ENCODE measurements at places on chromosomes 7 and 10.

DNA sequence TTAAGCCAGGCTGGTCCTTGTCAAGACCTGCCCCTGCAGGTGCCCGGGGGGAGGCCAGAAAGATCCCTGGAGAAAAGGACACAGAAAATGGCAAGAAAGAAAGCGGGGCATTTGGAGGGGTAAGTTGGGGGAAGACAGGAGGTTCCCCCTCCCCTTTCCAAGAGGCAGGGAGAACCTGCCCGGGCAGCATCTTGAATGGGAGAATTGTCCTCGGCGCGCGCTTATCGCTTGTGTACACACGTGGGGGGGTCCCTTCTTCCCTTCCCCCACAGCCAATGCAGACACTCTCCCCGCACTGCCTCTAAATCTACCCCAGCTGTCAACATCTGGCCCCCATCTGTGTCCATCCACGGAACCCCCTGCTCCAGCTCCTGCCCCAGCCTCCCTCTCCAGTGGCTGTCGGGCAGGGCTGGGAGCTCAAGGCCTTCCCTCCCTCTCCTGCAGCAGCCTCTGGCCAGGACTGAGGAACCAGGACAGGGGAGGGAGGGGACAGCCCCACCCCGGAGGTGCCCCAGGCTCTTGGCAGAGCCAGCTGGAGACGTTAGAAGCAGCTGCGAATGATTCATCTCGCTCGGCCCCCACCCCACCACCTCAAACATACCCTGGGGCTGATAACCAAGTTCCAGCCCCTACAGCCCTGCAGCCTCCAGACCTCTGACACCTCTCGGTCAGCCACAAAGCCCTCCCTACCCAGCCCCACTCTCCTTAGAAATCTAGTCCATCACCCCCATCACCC, 25.3 kb downstream of the EPHB4 start:
- H3K36me3 ChIP-seq = peaks cover 24% of the 10 kb centered on the region
- H3K27me3 ChIP-seq = no peaks in the 10 kb centered on the region
- no peak overlapping the region for H3K4me3 ChIP-seq
- DNase-seq = no peak

- DNase-seq = no peak
- H3K4me3 ChIP-seq = no peak overlapping the region
- no peaks in the 10 kb centered on the region for H3K36me3 ChIP-seq
- no peak overlapping the region for H3K27ac ChIP-seq
- H3K27me3 ChIP-seq = no peaks in the 10 kb centered on the region
- no peaks in the 10 kb centered on the region for H3K4me1 ChIP-seq
Observed at GRCh38 chr7:124751027-124751426, 14.6 kb downstream of the GPR37 start.

DNA sequence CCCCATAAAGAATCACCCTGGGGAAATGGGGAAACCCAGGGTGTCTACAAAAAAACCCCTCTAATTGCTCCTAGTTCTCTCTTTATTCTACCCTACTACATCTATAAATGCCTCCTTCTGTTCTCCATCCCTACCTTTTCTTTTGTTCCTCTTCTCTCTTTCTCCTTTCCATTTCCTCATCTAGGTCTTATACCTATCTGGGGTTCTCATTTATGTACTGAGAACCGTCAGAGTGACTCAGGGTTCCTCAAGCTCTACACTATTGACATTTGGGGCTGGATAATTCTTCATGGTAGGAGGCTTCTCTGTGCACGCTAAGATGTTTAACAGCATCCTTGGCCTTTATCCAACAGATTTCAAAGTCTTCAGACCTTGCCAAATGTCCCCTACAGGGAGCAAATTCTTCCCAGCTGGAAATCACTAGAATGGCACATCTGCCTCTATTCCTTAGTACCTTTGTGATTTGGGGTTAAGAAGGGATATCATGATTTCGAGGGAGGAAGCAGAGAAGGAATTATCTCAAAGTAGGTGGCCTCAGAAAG, 137.4 kb upstream of the PTN start:
- no peaks in the 10 kb centered on the region for H3K4me1 ChIP-seq
- DNase-seq = no peak
- H3K36me3 ChIP-seq = no peaks in the 10 kb centered on the region
- no peak overlapping the region for H3K27ac ChIP-seq
- no peaks in the 10 kb centered on the region for H3K27me3 ChIP-seq

- H3K27me3 ChIP-seq = no peaks in the 10 kb centered on the region
- DNase-seq = no peak
- H3K36me3 ChIP-seq = peaks cover 77% of the 10 kb centered on the region
- H3K4me3 ChIP-seq = no peak overlapping the region
Observed at GRCh38 chr7:44211126-44211675, 10.4 kb downstream of the YKT6 start.

GRCh38 chr10:97798958-97799610, 27.3 kb upstream of the SFRP5 start:
- H3K4me3 ChIP-seq = no peak overlapping the region
- no peak for DNase-seq
- H3K27ac ChIP-seq = no peak overlapping the region
- H3K36me3 ChIP-seq = no peaks in the 10 kb centered on the region

Data from heart left ventricle (tissue), 16 donors.